ENCODE measurements at places on chromosomes 5 and 9.

- no peak for DNase-seq
Observed at GRCh38 chr5:108171759-108172158, 210.1 kb downstream of the FBXL17 start.

GRCh38 chr5:107456281-107456715 is 214.4 kb downstream of the EFNA5 start:
- DNase-seq: no peak

GRCh38 chr5:90959262-90959661 is 400.7 kb downstream of the ADGRV1 start:
- no peak for DNase-seq

DNA sequence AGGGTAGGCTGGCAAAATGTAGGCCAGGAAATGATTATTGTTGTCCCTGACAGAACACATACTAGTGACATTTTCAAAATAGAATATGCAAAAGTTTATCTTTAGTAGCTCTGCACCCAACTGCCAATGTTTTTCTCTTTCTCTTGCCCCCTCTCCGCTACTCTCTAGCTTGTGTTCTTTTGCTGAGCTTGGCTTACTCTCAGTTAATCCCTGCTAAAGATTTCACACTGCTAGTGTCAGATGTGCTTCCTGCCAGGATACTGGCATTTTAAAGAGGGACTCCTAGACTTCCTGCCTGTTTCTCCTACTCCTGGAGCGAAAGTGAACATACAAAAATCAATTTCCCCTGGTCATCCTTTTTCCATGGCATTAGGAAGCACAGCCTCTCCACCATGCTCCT is 260.5 kb downstream of the ARRDC3 start:
- DNase-seq: no peak

DNA sequence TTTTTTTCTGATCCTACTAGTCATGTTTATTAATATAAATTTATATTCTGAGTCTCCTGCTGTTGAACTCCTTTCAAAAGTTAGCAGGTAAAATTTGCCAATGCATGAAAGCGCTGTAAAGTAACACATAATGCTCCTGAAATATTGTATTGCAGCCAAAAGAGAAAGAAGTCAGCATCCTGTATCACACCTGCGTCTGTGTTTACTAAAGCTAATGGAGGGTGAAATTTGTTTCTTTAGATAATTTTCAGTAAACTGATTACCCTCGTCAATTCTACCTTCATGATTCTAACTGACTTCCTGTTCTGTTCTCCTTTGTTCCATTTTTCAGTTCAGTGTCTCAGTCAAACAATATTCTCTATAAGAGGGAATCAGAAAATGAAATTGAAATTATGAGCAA is 415.4 kb downstream of the CDH9 start:
- no peak for DNase-seq

Data from thymus (tissue), 14 donors.